Transverse colon (tissue), 4 donors: ENCODE measurements at places on chromosomes 5 and 9. TPM values are rescaled to one million over a fixed set of nuclear protein-coding genes. Genes with fewer than 3 reads are reported as not detected.

Gene SLC34A3
- not detected for total RNA-seq

Gene HTR4
- total RNA-seq = 17.6 TPM

Gene WDR38
- total RNA-seq = not detected

Gene SPINK7
- total RNA-seq = not detected

Gene RPS23
- 482 TPM for total RNA-seq

Gene FOXI1
- not detected for total RNA-seq

Gene SFXN1
- 119 TPM for total RNA-seq

Gene BTNL8
- 19.7 TPM for total RNA-seq

Gene STX17
- total RNA-seq = 363 TPM

Gene SIT1
- 3.8 TPM for total RNA-seq

Gene IFNA2
- total RNA-seq = not detected

Gene LMNB1
- 53.3 TPM for total RNA-seq

Gene RBM27
- total RNA-seq = 6.0 TPM

Gene GNPDA1
- 15.2 TPM for total RNA-seq

Gene SHISAL2B
- not detected for total RNA-seq

Gene PFN3
- not detected for total RNA-seq

Gene FABP6
- not detected for total RNA-seq

Gene FST
- total RNA-seq = 3.4 TPM

Gene TUSC1
- total RNA-seq = 17.1 TPM

Gene NKD2
- 0.41 TPM for total RNA-seq

Gene NUTM2G
- not detected for total RNA-seq

Gene TMEM232
- not detected for total RNA-seq
